ENCODE measurements at places on chromosomes 16 and 17. TPM values are rescaled to one million over a fixed set of nuclear protein-coding genes. Genes with fewer than 3 reads are reported as not detected.

Gene CES3
- total RNA-seq: 0.52 TPM

- no peak for DNase-seq
These were observed 84.8 kb downstream of the KATNIP start for GRCh38 chr16:27634779-27635178.

GRCh38 chr17:2421315-2422147 is 20.7 kb upstream of the MNT start:
- DNase-seq: no peak

DNA sequence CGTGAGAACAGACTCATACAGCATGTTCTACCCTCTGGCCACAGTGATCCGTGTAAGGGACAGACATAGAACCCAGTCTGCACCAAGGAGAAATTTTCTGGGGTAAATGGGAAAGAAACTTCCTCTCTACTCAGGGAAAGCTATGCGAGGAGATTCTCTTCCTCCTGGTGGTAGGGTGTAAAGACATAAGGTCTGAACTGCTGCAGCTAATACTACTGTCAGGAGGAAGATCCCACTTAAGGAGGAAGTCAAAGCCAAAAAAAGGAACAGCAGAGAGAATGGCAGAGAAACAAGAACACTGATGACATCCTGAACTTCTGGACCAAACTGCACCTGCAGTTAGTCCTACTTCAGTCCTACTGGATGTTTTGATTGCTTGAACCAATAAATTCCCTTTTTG is 7.1 kb upstream of the TM4SF5 start:
- no peak for DNase-seq

GRCh38 chr17:47847341-47848197 is 3.4 kb downstream of the SP6 start:
- DNase-seq: no peak

Gene RAB34
- 90.0 TPM for total RNA-seq
